Tongue (tissue), 3 donors: ENCODE measurements at places on chromosomes 7 and 10. TPM values are rescaled to one million over a fixed set of nuclear protein-coding genes. Genes with fewer than 3 reads are reported as not detected.

DNA sequence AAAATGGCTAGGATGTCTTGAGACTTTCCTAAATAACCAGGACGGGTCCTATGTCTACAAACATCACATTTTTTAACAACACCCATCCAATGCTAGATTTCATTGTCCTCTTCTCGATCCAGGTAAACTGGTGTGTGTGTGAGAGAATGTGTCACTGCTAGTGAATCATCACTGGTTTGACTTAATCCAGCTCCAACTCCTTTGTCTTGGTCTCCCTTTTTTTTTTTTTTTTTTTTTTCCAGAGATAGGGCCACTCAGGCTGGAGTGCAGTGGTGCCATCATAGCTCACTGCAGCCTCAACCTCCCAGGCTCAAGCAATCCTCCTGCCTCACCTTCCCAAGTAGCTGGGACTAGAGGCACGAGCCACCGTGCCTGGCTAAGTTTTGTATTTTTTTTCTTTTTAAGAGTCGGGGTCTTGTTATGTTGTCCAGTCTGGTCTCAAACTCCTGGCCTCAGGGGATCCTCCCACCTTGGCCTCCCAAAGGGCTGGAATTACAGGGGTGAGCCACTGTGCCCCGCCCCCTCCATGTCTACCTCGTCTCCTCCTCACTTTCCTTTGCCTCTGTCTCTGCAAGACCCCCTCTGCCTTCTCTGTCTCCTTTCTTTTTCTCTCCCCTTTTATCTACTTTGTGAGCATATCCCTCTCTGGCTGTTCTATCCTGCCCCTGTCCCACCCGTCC is 2.2 kb upstream of the UFSP1 start:
- no peak for DNase-seq

- DNase-seq, result peak; percentile 85
These were observed 996.4 kb upstream of the AUTS2 start for GRCh38 chr7:68601826-68602225.

- peak; percentile 89 for DNase-seq
These were observed 6.1 kb upstream of the MYOZ1 start for GRCh38 chr10:73647211-73647874.

DNA sequence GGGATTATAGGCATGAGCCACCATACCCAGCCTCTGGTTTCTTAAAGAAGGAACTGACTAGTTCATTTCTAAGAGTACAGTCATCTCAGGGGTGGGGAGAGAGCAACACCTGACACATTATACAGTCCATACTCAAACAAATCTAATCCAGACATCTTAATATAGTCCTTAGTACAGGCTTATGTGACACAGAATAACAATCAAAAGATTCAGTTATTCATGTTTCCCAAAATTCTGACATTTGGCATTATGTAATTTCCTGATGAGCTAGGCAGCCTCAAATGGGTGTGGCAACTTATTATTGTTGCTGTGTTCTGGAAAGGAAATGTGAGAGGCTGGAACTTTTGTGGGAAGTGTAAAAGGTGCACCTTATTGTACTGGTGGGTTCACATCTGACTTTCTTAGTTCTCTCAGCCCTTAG is 116.3 kb downstream of the WDFY4 start:
- peak; percentile 54 for DNase-seq

- no peak for DNase-seq
These were observed 417.6 kb upstream of the C7orf33 start for GRCh38 chr7:148172920-148173319.

- peak; percentile 44 for DNase-seq
These were observed 150.5 kb downstream of the ELAPOR2 start for GRCh38 chr7:86908948-86909347.

DNA sequence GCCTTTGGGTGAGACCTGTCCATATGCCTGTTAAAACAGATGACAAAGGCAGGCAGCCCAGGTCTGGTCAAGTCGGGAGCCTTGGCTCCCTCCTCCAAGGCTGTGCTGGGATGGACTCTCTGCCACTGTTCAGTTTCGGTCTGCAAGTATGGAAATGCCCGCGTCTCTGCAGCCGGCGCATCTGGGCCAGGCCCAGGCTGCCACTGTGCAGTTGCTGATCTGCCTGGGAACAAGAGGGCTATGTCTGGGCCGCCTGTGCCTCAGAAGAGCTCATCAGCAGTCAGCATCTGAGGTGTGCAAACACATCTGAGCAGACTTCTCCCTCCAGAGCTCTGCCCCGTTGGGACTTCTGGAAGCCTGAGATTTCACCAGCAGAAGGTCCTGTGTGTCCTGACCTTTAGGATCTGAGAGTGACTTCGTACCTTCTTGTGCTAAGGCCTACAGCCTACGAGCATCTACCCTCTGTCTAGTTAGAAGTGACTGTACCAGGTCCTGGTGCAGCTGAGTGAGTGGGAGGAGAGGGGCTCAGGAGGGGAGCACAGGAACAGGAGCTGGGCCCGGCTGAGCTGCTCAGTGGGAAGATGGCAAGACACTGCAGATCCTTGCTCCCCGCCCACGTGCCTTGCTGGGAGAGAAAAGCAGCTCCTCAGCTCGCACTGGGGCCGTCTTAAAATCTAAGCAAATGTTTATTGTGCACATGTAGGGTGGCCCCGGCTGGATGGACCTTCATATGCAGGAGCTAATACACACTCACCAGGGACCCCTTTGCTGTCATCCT is 50.9 kb downstream of the DOCK1 start:
- DNase-seq, result no peak

DNA sequence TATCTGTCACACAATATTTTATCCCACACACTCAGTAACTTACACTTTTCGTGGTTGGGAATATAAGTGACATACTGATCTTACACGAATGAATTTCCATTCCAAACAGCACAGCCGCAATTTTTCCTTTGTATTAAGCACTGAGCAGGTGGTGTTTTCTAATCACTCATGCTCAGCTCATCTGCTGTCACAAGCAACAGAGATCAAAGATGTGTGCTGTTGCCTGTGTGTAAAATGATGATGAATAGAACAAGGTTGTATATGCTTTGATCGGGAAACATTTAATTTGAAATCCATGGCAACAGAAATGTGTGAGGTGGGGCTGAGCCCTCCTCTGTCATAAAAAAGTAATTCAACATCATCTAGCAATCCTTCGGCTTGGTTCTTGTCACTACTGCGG is 927.7 kb upstream of the MBL2 start:
- no peak for DNase-seq

DNA sequence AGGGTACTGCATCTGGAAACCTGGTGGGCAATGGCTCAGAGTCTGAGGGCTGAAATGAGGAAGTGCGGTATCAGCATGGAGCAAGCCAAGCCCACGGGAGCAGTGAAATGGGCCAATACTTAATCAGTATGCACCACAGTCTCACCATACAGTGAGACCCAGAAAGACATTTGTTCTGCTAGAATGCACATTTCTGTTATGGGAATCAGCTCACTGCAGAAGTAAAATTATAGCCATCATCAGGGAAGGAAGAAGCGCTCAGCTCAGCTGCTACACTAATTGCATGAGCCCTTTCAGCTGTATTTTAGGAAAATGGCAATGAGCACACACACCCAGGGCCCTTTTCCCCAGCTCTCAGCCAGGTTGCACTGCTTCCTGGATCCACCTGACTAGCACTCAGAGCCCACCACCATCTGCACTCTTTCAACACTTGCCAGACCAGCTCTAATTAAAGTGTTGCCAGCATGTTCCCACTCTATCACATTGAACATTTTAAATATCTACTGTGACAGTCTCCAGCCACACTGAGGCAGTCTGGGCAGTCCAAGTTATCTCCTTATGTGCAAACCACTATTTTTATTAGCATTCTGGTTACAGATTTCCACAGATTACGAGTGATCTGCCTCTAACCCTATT is 44.2 kb upstream of the PIK3AP1 start:
- no peak for DNase-seq

- peak; percentile 33 for DNase-seq
These were observed 8.0 kb upstream of the TNRC18 start for GRCh38 chr7:5431560-5432015.

DNA sequence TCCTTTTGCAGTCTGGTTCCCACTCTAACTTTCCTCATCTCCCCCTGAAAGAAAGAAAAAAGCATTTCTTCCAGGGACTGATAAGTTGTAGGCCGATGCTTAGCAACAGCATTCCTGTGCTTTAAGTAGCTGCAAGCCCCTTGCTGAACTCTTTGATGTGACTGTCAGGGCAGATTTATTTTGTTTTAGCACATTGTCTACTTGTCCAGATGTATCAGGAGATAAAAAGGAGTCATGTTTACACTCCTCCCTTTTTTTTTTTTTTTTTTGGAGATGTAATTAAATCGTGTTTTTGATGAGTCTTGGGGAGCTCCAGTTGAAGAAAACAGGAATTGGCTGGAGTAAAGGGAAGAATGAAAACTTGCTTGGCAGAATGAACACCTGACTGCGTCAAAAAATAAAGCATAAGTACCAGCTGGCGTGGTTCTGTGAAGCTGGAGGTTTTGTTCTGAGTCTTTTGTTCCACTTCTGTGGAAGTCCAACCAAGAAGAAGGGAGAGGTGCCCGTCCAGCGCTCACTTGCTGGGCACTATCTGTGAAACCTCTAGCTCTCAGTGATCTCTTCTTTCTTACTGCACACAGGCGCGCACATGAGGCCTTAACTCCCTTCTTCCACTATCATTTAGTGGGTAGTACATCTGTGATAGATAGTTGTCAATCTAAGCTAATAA is 871.7 kb downstream of the LRMDA start:
- DNase-seq, result peak; percentile 60

DNA sequence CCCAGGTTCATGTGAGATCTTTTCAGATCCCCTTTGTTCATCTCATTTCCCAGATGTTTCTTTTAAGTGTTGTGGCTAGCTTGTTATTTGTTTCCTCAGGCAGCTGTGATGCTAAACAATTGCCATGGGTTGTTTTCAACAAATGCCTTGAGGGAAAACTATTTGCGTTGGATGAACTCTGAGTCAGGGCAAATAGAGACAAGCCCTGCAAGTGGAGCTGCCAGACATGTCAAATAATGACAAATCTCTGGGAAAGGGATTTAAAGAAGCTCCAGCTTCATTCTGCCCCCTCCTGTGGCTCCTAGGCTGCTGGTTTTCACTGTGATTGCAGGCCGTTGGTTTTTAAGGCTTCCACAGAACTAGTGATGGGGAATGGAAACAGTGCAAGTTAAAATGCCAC is 272.4 kb upstream of the SP8 start:
- no peak for DNase-seq

DNA sequence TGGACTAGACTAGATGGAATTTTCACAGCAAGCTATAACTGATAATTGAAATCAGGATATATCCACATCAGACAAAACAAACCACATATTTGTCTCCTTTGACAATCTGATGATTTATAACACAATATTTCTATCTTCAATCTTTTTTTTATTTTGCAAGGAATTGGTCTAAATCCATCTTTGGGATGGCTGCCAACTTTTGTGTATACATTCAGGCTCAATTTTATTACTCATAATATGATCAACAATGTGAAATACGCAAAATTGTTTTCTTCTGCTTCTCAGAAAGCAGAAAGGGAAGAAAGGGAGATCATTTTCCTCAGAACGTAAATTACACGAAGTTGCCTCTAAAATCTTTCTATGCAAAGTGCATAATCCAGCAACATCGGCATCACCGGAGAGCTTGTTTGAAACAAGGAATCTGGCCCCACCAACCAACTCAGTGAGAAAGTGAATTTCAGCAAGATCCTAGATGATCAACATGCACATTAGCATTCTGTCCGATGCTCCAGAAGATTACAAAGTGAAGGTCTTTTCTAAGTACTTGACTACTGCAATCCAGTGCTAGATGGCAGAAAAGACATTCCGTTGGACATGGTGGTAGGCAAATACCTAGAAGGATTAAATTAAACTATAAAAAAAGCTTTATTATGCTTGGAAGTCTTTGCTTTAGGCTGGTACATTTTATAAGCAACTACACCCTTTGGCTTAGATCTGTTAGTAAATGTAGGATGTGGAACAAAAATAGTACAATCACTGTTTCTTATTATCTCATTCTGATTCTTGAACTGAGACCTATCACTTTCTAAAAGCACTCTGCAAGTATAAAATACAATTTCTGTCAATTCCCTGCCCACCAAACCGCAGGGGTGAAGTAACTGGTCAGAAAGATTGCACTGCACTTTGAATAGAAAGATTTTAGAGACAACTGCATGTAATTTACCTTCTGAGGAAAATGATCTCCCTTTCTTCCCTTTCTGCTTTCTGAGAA is 126.4 kb upstream of the RSU1 start:
- DNase-seq, result peak; percentile 32

- DNase-seq, result no peak
These were observed 307.2 kb downstream of the HGF start for GRCh38 chr7:81462672-81463071.

PDGFA gene
- 50.6 TPM for total RNA-seq

C10orf71 gene
- 23.3 TPM for total RNA-seq

SYNPO2L gene
- 28.0 TPM for total RNA-seq

LIPK gene
- total RNA-seq, result 1.1 TPM
